Endodermal cell (in vitro differentiated cells): ENCODE measurements at places on chromosomes 3 and 15. TPM values are rescaled to one million over a fixed set of nuclear protein-coding genes. Genes with fewer than 3 reads are reported as not detected.

GRCh38 chr3:89278302-89279025, 171.0 kb downstream of the EPHA3 start:
- peak; percentile 87 for DNase-seq

- no peak for DNase-seq
Observed at GRCh38 chr3:197958346-197958745, 1.7 kb upstream of the LMLN start.

DNA sequence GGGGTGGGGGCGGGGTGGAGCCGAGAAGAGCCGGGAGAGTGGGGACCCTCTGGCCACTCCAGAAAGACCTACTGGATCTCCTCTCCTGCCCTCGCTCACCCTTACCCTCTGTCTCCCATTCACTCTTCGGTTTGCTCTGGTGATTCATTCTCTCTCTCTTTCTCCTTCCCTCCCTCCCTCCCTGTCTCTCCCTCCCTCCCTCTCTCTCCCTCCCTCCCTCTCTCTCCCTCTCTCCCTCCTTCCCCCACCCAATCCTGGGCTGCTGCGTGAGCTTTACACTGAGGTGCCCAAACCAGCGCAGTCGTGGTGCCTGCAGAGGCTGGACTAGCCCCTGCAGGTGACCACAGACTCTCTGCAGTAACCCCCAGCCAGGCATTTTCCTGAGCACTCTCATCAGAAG, 32.2 kb upstream of the ADAMTS17 start:
- DNase-seq = peak; percentile 60

Gene SAMD7
- not detected in 3 replicates for total RNA-seq
